ENCODE measurements at places on chromosomes 4 and X.
A peak's percentile ranks its signal among the peaks of the same experiment; 100 is the strongest.

DNA sequence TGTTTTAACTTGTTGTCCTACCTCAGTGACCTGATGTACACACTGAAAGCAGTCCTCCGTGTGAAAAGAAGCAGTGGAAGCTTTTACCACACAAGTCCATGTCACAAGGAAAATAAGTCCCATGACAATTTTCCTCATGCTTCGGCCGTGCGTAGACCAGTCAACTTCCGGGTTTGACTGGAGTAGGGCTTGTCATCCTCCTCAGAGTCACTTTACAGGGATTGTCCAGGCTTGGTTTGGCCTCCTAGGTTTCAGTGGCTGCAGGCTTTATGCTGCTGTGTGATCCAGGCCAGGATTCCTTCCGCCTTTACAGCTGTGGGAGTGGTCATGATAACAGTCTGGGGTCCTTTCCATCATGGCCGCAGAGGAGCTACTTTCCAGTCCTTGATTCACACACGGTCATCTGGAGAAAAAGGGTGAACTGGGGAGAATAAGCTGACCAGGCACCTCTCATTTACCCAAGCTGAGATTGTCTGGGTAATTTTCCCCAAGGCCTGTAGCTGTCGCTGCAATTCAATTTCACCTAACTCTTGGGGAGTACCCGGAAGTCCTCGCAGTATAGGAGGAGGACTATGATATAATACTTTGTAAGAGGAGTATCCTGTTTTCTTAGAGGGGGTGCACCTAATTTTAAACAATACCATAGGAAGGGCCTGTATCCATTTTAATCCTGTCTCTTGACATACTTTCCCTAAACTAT, 206.1 kb upstream of the KLF8 start:
- H3K4me3 ChIP-seq: no peak overlapping the region
- no peak overlapping the region for H3K27ac ChIP-seq
- DNase-seq: no peak
- H3K4me1 ChIP-seq: no peaks in the 10 kb centered on the region
- no peaks in the 10 kb centered on the region for H3K36me3 ChIP-seq

GRCh38 chr4:106607558-106607957, 239.0 kb upstream of the GIMD1 start:
- no peaks in the 10 kb centered on the region for H3K27me3 ChIP-seq
- H3K4me1 ChIP-seq: no peaks in the 10 kb centered on the region
- no peak overlapping the region for H3K4me3 ChIP-seq
- no peaks in the 10 kb centered on the region for H3K36me3 ChIP-seq
- H3K27ac ChIP-seq: no peak overlapping the region

GRCh38 chr4:5711479-5712184, 631 bp downstream of the EVC start:
- no peak for DNase-seq
- H3K27me3 ChIP-seq: peaks cover 38% of the 10 kb centered on the region
- peak overlapping the region; percentile 22 for H3K4me3 ChIP-seq

DNA sequence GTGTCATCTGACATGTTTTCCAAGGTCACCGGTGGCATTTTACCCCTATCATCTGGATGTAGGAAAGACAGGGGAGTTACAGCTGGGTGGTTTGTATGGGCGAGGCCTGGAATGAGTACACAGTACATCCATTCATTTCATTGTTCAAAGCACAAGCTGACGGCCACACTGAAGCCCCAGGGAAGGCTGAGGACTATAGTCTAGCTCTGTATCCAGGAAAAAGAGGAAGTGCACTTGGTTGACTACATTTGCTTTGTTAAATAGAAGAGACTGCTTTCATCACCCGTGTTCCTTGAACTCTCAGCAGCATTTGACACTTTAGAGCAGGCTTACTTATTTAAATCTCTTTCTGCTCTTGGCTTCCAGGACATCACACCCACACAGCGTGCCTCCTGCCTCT, 1041.0 kb upstream of the TENM3 start:
- H3K27me3 ChIP-seq: no peaks in the 10 kb centered on the region
- H3K27ac ChIP-seq: no peak overlapping the region

DNA sequence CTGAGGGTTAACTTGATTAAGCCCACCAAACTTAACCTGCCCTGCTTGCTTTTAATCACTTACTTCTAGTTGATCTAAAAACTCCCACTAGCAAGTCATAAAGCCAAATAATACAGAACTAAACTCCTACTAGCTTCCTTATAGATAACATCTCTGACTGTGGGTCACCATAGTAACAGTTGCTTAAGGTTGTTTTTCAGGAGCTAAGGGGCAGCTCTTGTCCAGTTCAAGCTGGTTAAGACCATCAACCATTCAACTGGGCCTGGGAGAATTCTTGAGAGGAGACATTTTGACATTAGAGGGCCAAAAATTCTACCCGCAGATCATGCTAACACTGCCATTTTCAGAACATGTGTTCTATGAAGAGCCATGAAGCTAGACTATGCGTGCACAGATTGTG, 67.0 kb downstream of the UCHL1 start:
- no peaks in the 10 kb centered on the region for H3K4me1 ChIP-seq
- H3K27ac ChIP-seq: no peak overlapping the region
- H3K36me3 ChIP-seq: no peaks in the 10 kb centered on the region

GRCh38 chrX:136468391-136469103, 19.2 kb upstream of the BRS3 start:
- no peak overlapping the region for H3K4me3 ChIP-seq
- H3K36me3 ChIP-seq: no peaks in the 10 kb centered on the region

- peaks cover 6% of the 10 kb centered on the region for H3K4me1 ChIP-seq
- peaks cover 17% of the 10 kb centered on the region for H3K36me3 ChIP-seq
- no peak for DNase-seq
- H3K27me3 ChIP-seq: no peaks in the 10 kb centered on the region
- H3K4me3 ChIP-seq: no peak overlapping the region
Observed at GRCh38 chr4:184755278-184755677, 21.4 kb upstream of the CENPU start.

GRCh38 chr4:100254237-100254636, 64.0 kb upstream of the DDIT4L start:
- peaks cover 5% of the 10 kb centered on the region for H3K27me3 ChIP-seq
- no peaks in the 10 kb centered on the region for H3K36me3 ChIP-seq
- H3K4me1 ChIP-seq: peaks cover 3% of the 10 kb centered on the region
- H3K27ac ChIP-seq: no peak overlapping the region
- H3K4me3 ChIP-seq: no peak overlapping the region

DNA sequence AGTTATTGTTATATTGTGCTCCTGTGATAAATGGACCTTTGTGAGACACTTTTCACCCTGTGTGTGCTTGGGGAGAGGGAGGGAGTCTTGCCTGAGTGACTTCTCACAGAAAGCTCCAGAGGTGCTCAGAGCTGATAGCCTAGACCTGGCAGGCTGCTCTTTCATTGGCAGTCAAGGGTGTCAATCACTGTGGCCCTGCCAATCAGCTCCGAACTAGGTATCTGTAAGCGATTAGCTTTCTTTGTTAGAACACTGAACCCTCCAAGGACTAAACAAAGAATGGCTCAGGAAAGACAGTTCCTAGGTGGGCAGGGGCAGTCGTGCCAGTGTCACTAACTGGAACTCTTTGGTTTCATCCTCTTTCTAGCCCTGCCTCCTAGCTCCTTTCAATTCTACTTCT, 2.7 kb upstream of the NALF2 start:
- no peak overlapping the region for H3K27ac ChIP-seq
- peaks cover 18% of the 10 kb centered on the region for H3K27me3 ChIP-seq
- no peak overlapping the region for H3K4me3 ChIP-seq
- peaks cover 2% of the 10 kb centered on the region for H3K4me1 ChIP-seq
- DNase-seq: no peak

DNA sequence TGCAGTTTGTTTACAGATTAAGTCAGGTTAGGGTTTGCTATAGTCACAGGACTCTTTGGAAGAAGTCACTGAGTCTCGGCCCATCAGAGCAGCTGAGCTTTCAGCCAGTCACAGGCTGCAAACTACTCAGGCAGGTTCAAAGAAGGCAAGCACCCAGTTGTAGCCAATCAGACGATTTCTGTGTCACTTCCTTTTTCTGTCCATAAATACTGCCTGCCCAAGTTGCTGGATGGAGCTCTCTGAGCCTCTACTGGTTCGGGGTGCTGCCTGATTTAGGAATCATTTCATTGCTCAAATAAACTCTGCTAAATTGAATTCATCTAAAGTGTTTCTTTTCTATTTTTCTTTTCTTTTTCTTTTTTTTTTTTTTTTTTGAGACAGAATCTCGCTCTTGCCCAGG, 7.3 kb upstream of the SH3BP2 start:
- H3K27ac ChIP-seq: no peak overlapping the region
- H3K36me3 ChIP-seq: no peaks in the 10 kb centered on the region
- DNase-seq: peak; percentile 54
- H3K4me3 ChIP-seq: no peak overlapping the region

GRCh38 chr4:126735294-126736132, 897.2 kb upstream of the INTU start:
- H3K4me3 ChIP-seq: no peak overlapping the region
- DNase-seq: no peak
- no peak overlapping the region for H3K27ac ChIP-seq
- H3K27me3 ChIP-seq: no peaks in the 10 kb centered on the region
- no peaks in the 10 kb centered on the region for H3K4me1 ChIP-seq
- no peaks in the 10 kb centered on the region for H3K36me3 ChIP-seq

- H3K36me3 ChIP-seq: no peaks in the 10 kb centered on the region
- no peaks in the 10 kb centered on the region for H3K4me1 ChIP-seq
- H3K4me3 ChIP-seq: no peak overlapping the region
Observed at GRCh38 chr4:141294306-141294705, 73.6 kb downstream of the ZNF330 start.

GRCh38 chrX:129606918-129607317, 47.8 kb downstream of the APLN start:
- DNase-seq: peak; percentile 69
- no peak overlapping the region for H3K27ac ChIP-seq
- peaks cover 7% of the 10 kb centered on the region for H3K27me3 ChIP-seq
- peaks cover 22% of the 10 kb centered on the region for H3K4me1 ChIP-seq
- H3K4me3 ChIP-seq: no peak overlapping the region

DNA sequence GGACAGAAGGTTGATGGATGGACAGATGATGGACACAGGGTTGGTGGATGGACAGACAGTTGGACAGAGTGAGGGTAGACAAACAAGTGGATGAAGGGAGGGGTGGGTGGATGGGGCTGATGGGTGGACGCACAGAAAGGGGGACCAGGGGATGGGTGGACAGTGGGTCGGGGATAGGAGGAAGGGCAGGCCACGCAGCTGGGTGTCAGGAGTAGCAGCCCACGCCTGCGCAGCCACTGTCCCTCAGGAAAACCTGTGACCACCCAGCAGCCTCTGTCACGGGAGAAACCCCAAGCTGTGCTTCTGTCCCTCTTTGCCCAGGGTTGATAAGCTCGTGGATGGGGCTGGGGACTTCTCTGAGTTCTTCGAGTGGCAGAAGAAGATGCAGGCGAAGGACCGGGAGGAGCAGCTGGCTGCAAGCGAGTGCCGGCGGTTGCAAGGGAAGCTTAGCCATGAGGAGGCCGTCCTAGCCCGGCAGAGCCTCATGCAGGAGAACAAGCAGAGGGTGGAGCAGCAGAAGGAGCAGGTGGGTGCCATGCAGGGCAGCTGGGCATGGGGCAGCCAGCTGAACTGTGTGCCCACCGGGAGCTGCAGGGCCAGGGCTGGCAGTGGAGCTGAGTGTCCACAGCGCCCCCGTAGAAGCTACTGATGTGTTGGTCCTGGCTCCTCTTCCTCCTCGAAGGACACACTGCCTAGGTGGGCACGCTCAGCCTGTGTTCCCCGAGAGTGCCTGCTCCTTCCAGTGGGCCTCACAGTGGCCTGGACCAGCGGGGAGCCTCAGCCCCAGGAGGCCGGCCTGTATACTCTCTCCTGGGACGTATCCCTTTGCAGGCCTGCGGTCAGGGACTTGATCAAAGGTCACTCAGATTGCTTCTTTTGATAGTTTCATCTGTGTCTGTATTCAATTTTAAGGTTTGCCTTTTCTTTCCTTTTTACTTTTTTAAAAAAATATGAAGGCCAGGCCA, 16.8 kb upstream of the RNF4 start:
- H3K27ac ChIP-seq: no peak overlapping the region
- H3K27me3 ChIP-seq: no peaks in the 10 kb centered on the region
- DNase-seq: no peak
- H3K4me1 ChIP-seq: no peaks in the 10 kb centered on the region
- no peaks in the 10 kb centered on the region for H3K36me3 ChIP-seq

- H3K27me3 ChIP-seq: peaks cover 13% of the 10 kb centered on the region
- no peaks in the 10 kb centered on the region for H3K36me3 ChIP-seq
- H3K4me1 ChIP-seq: peaks cover 5% of the 10 kb centered on the region
- no peak overlapping the region for H3K27ac ChIP-seq
- H3K4me3 ChIP-seq: no peak overlapping the region
Observed at GRCh38 chr4:159483782-159484741, 381.2 kb downstream of the RAPGEF2 start.
